ENCODE measurements at places on chromosomes 12 and 14.

DNA sequence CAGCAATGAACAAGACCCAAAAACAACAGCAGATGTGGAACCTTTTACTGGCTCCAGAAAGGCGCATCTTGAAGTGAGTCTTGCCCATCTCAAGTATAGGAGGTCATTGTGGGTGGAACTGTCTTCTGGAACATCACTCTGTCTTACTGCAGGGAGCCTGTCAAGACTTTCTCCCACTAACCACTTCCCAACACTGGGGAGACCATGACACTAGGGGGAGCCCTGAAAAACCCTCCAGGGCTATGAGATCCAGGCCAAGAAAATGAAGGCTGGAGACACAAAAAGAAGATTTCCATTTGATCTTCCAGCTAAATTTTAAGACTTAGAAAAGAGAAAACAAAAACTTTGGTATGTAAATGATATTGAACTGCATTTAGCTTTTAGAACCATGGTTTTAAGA lies 13.5 kb upstream of the ATG14 start:
- H3K27me3 ChIP-seq = no peaks in the 10 kb centered on the region
- H3K4me1 ChIP-seq = no peaks in the 10 kb centered on the region
- no peak overlapping the region for H3K27ac ChIP-seq
- H3K4me3 ChIP-seq = no peak overlapping the region

GRCh38 chr12:31008961-31009840 lies 64.5 kb upstream of the DDX11 start:
- no peaks in the 10 kb centered on the region for H3K27me3 ChIP-seq
- no peaks in the 10 kb centered on the region for H3K36me3 ChIP-seq
- H3K4me3 ChIP-seq = no peak overlapping the region
- H3K4me1 ChIP-seq = no peaks in the 10 kb centered on the region
- H3K27ac ChIP-seq = no peak overlapping the region
- DNase-seq = no peak

GRCh38 chr14:84064316-84065125 lies 1465.4 kb upstream of the FLRT2 start:
- H3K4me1 ChIP-seq = no peaks in the 10 kb centered on the region
- H3K36me3 ChIP-seq = no peaks in the 10 kb centered on the region
- no peak for DNase-seq
- H3K4me3 ChIP-seq = no peak overlapping the region

GRCh38 chr12:84561351-84561750 lies 351.2 kb downstream of the SLC6A15 start:
- H3K27ac ChIP-seq = no peak overlapping the region
- H3K27me3 ChIP-seq = no peaks in the 10 kb centered on the region
- H3K4me1 ChIP-seq = no peaks in the 10 kb centered on the region
- no peak for DNase-seq

GRCh38 chr14:55389330-55389729 lies 22.3 kb downstream of the ATG14 start:
- H3K4me3 ChIP-seq = no peak overlapping the region
- no peak overlapping the region for H3K27ac ChIP-seq
- no peak for DNase-seq
- no peaks in the 10 kb centered on the region for H3K27me3 ChIP-seq
- no peaks in the 10 kb centered on the region for H3K36me3 ChIP-seq

GRCh38 chr12:66683073-66683472 lies 4.2 kb upstream of the GRIP1 start:
- DNase-seq = no peak
- no peak overlapping the region for H3K4me3 ChIP-seq
- no peaks in the 10 kb centered on the region for H3K36me3 ChIP-seq

DNA sequence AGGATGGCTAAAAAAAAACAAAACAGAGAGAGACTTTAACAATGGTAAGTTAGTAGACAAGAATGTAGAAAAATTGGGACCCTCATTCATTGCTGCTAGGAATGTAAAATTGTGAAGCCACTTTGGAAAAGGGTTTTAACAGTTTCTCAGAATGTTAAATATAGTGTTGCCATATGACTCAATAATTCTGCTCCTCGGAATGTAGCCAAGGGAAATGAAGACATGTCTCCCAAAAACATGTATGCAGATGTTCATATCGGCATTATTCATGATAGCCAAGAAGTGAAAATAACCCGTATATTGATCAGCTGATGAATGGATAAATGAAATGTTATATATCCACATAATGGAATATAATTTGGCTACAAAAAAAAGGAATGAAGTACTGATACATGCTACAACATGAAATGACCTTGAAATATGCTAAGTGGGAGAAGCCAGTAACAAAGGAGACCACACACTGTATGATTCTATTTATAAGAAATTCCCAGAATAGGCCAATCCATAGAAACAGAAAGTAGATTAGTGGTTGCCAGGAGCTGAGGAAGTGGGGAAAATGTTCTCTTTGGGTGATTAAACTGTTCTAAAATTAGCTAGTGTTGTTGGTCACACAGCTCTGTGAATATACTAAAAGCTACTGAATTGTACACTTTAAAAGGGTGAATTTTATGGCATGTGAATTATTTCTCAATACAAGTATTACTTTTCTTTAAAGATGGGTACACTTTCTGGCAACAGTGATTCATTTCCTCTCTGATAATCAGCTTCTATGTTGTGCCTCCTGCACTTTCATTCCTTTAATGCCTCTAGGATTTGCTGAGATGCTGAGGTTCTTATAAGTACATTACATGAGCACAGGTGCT lies 132.5 kb downstream of the DAAM1 start:
- H3K27ac ChIP-seq = peak overlapping the region; percentile 22
- DNase-seq = no peak
- H3K4me1 ChIP-seq = no peaks in the 10 kb centered on the region
- no peaks in the 10 kb centered on the region for H3K36me3 ChIP-seq
- no peak overlapping the region for H3K4me3 ChIP-seq

- no peak for DNase-seq
- H3K36me3 ChIP-seq = no peaks in the 10 kb centered on the region
- no peak overlapping the region for H3K4me3 ChIP-seq
- no peaks in the 10 kb centered on the region for H3K27me3 ChIP-seq
- no peak overlapping the region for H3K27ac ChIP-seq
These were observed 193.0 kb upstream of the BTG1 start for GRCh38 chr12:92338671-92339070.

DNA sequence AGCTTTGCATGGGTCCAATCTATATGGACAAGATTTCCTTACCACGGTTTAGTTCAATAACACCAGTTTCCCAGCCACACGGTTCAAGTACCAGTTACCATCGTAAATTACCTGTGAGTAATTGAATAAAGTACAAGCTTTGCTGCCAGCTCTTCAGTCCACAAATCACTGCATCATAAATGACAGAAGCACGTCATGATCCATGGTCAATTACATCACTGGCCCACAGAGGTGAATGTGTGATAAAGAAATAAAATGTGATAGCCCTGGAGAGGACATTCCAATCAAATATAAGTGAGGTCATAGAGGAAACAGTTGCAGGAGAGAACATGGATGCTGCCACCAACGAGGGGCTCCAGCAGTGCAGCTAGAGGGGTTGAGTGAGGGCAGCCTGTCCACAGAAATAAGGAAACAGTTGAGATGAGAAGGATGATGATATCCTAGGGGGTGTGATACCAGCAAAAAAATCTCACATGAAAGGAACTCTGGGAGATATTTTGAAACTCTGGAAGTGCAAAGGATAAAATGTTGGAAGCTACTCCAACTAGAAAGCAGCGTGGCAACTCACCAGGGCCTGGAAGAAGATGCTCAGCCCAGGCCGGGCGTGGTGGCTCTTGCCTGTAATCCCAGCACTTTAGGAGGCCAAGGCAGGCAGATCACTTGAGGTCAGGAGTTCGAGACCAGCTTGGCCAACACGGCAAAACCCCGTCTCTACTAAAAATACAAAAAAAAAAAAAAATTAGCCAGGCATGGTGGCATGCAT lies 5.8 kb upstream of the DYNC1H1 start:
- no peaks in the 10 kb centered on the region for H3K36me3 ChIP-seq
- no peak overlapping the region for H3K4me3 ChIP-seq
- DNase-seq = no peak
- no peaks in the 10 kb centered on the region for H3K4me1 ChIP-seq
- H3K27me3 ChIP-seq = no peaks in the 10 kb centered on the region

- no peaks in the 10 kb centered on the region for H3K27me3 ChIP-seq
- H3K4me3 ChIP-seq = no peak overlapping the region
These were observed 11.6 kb downstream of the WNT5B start for GRCh38 chr12:1640328-1641234.

DNA sequence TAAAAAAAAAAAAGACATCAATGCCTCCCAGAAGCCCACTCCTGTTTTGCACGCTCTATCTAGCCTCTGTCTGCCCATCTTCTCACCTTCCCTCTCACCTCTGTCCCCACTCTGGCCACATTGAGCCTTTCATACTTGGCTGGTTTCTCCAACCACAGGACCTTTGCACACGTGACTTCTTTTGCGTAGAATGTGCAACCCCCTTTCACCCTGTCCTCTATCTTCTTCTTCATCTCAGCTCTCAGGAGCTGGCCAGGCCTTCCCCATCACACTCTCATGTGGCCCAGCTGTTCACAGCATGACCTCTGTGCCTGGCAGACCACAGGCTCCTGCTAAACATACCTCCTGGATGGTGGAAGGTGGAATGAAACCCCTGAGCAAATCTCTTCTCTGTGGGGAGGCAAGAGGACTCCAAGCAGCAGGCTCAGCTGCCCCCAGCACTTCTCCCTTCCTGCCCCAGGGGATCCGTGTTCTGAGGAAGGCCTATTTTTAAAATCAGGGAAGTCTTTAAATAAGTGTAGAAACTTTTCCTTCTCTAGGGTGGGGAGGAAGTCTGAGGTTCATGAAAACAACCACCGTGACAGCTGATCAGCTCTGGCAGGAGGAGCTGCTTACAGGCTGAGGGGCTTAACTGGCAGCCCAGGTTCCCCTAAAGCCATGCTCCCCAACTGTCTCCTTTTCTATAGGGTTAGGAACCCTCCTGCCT lies 11.6 kb downstream of the HVCN1 start:
- no peaks in the 10 kb centered on the region for H3K4me1 ChIP-seq
- no peaks in the 10 kb centered on the region for H3K36me3 ChIP-seq

DNA sequence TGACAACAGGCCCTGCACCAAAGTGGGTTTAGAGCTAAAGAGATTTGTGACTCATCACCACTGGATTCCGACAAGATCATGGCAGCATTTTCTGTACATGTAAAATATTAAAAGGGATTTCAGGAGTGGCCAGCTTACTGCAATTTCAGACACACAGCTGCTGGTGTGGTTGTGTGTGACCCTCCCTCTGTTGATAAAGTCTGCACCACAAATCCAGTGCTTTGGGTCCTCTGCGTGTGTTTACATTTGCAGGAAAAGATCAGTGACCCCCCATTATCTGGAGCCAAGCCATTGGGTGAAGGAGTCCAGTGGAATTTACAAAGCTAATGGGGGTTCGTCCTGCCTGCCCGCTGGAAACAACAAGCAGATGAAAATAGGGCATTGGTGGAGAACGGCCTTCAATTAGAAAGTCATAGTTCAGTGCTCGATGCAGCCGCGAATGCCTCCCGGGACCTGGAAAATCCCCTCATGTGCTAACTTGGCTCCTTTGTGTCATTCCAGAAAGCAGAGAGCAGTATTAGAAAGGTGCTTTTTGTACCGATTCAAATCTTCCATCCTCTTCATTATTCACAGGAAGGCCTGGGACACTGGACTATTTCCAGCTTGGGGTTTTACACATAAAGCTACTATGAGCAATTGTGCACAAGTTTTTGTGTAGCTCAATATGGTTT lies 188.5 kb upstream of the TMEM132C start:
- no peaks in the 10 kb centered on the region for H3K4me1 ChIP-seq
- no peaks in the 10 kb centered on the region for H3K27me3 ChIP-seq
- DNase-seq = no peak
- H3K27ac ChIP-seq = no peak overlapping the region
- no peak overlapping the region for H3K4me3 ChIP-seq

- H3K4me1 ChIP-seq = peaks cover 5% of the 10 kb centered on the region
- H3K4me3 ChIP-seq = peak overlapping the region; percentile 99
- H3K27ac ChIP-seq = peak overlapping the region; percentile 95
- H3K36me3 ChIP-seq = no peaks in the 10 kb centered on the region
- no peaks in the 10 kb centered on the region for H3K27me3 ChIP-seq
These were observed 1.7 kb downstream of the YY1 start for GRCh38 chr14:100240668-100241032.

GRCh38 chr14:50388256-50388931 lies 8.3 kb downstream of the CDKL1 start:
- H3K4me3 ChIP-seq = no peak overlapping the region
- peak overlapping the region; percentile 65 for H3K27ac ChIP-seq
- no peaks in the 10 kb centered on the region for H3K4me1 ChIP-seq
- no peaks in the 10 kb centered on the region for H3K27me3 ChIP-seq

DNA sequence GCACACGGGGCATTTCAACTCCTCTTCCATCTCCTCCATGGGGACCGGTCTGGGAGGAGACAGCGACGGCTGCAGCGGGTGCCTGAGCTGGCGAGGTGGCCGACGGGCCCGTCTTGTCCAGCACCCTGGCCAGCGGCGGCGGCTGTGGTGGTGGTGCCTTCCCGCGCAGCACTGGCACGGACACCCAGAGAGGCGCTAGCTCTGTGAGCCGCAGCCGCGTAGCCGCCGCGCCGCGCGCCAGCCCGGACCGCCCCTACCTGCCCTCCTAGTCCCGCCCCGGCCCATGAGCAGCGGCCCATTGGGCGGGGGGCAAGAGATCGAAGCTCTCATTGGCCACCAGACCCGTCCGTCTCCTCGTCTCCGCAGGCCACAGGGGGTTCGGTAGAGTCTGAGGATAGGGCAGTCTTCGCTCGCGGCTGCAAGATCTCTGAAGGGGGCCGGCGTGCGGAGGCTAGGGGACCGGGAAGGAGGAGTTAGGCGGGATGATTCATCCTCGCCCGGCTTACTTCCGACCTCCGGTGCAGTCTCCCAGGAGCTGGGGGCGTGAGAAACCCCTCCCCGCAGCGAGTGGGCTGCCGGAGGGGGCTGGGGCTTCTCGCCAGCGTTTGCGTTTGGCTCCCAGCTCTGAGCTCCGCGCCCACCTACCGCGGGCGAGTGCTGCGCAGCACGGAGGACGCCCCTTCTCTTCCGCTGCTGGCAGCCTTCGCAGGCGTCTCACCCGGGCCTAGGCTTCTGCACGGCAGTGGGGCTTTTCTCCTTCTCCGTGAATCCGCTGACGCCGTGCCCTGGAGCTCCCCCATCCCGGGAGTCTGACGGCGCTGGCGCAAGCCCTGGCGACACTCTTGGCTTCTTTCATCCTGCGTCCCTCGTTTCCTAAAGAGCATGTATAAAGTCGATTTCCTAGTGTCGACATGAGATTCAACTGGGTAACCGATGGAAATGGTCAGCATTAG lies at the start of gene TRIM9:
TRIM9 (minus strand) TSS at position 205 of the 953 bp plus-strand sequence; CDS start at position 39, 166 bp downstream.
- H3K27ac ChIP-seq = peak within 1 kb of the TSS; percentile 94
- no peaks in the 10 kb centered on the region for H3K36me3 ChIP-seq
- peak within 1 kb of the TSS; percentile 59 for H3K4me3 ChIP-seq
- no peaks in the 10 kb centered on the region for H3K4me1 ChIP-seq
